ENCODE measurements at places on chromosomes 3 and 15. TPM values are rescaled to one million over a fixed set of nuclear protein-coding genes. Genes with fewer than 3 reads are reported as not detected.
A peak's percentile ranks its signal among the peaks of the same experiment; 100 is the strongest.

DNA sequence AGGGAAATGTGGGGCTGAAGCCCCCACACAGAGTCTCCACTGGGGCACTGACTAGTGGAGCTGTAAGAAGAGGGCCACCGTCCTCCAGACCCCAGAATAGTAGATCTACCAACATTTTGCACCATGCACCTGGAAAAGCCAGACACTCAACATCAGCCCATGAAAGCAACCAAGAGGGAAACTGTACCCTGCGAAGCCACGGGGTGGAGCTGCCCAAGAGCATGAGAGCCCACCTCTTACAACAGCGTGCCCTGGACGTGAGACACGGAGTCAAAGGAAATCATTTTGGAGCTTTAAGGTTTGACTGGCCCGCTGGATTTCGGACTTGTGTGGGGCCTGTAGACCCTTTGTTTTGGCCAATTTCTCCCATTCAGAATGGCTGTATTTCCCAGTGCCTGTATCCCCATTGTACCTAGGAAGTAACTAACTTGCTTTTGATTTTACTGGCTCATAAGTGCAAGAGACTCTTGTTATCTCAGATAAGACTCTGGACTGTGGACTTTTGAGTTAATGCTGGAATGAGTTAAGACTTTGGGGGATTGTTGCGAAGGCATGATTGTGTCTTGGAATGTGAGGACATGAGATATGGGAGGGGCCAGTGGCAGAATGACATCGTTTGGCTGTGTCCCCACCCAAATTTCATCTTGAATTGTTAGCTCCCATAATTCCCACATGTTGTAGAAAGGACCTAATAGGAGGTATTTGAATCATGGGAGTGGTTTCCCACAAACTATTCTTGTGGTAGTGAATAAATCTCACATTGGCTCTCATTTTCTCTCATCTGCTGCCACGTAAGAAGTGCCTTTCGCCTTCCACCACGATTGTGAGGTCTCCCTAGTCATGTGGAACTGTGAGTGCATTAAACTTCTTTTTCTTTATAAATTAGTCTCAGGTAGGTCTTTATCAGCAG, 105.8 kb downstream of the CBLB start:
- H3K4me3 ChIP-seq = no peak overlapping the region
- no peak overlapping the region for H3K27ac ChIP-seq
- H3K4me1 ChIP-seq = no peaks in the 10 kb centered on the region

GRCh38 chr3:46852839-46853355, 10.3 kb downstream of the MYL3 start:
- no peaks in the 10 kb centered on the region for H3K27me3 ChIP-seq
- H3K4me3 ChIP-seq = no peak overlapping the region
- 0 out of 2 replicates have a peak, but pooled peaks cover 2% of the 10 kb centered on the region for H3K4me1 ChIP-seq
- no peaks in the 10 kb centered on the region for H3K36me3 ChIP-seq
- no peak overlapping the region for H3K27ac ChIP-seq

- H3K4me3 ChIP-seq = no peak overlapping the region
- H3K4me1 ChIP-seq = no peaks in the 10 kb centered on the region
- DNase-seq = no peak
- no peaks in the 10 kb centered on the region for H3K36me3 ChIP-seq
Measured at GRCh38 chr15:39369768-39370167, 211.1 kb upstream of the THBS1 start.

- H3K4me3 ChIP-seq = no peak overlapping the region
- no peaks in the 10 kb centered on the region for H3K27me3 ChIP-seq
- no peaks in the 10 kb centered on the region for H3K36me3 ChIP-seq
- H3K4me1 ChIP-seq = peaks cover 26% of the 10 kb centered on the region
- H3K27ac ChIP-seq = peak overlapping the region; percentile 74
Measured at GRCh38 chr3:57951066-57951882, 56.9 kb upstream of the FLNB start.

GRCh38 chr3:97949743-97950142, 22.5 kb downstream of the RIOX2 start:
- no peak overlapping the region for H3K27ac ChIP-seq
- H3K4me1 ChIP-seq = no peaks in the 10 kb centered on the region
- no peak for DNase-seq
- H3K27me3 ChIP-seq = no peaks in the 10 kb centered on the region

DNA sequence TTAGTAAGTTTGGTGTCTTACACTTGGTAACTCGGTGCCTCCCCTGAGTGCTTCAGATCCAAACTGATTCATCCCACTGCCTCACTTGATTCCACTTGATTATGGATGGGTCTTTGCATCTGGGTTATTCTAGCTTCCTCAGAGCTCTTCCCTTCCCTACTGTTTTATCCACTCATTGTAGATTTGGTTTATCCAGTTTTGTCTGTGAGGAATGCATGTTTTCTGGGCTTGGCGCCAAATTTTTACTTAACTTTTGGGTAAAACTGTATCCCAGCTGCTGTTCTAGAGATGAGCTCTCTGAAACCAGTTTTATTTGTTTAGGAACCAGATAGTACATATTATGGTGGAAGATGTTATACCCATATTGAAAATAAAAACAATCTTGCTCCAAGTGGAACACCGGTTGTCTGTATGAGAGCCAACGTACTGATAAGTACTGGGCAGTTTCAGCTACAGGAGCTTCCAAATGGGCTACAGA, 20.9 kb downstream of the RAD54L2 start:
- H3K4me1 ChIP-seq = peaks cover 11% of the 10 kb centered on the region
- H3K36me3 ChIP-seq = peaks cover 2% of the 10 kb centered on the region
- DNase-seq = peak; percentile 71
- no peak overlapping the region for H3K27ac ChIP-seq

- no peak for DNase-seq
- no peak overlapping the region for H3K4me3 ChIP-seq
Measured at GRCh38 chr3:73404435-73404834, 220.3 kb downstream of the PDZRN3 start.

- DNase-seq = no peak
- no peak overlapping the region for H3K4me3 ChIP-seq
- no peaks in the 10 kb centered on the region for H3K4me1 ChIP-seq
- H3K36me3 ChIP-seq = no peaks in the 10 kb centered on the region
Measured at GRCh38 chr15:98440917-98441316, 207.4 kb upstream of the IGF1R start.

GRCh38 chr15:33204926-33205325, 10.4 kb upstream of the FMN1 start:
- H3K36me3 ChIP-seq = no peaks in the 10 kb centered on the region
- no peaks in the 10 kb centered on the region for H3K27me3 ChIP-seq
- H3K4me3 ChIP-seq = no peak overlapping the region
- H3K27ac ChIP-seq = no peak overlapping the region

- no peaks in the 10 kb centered on the region for H3K27me3 ChIP-seq
- H3K36me3 ChIP-seq = no peaks in the 10 kb centered on the region
- H3K4me3 ChIP-seq = no peak overlapping the region
- DNase-seq = peak; percentile 26
- H3K4me1 ChIP-seq = peaks cover 20% of the 10 kb centered on the region
Measured at GRCh38 chr3:185401319-185401955, 38.5 kb downstream of the MAP3K13 start.

GRCh38 chr3:184144505-184144904, 9.3 kb downstream of the EIF2B5 start:
- no peak overlapping the region for H3K4me3 ChIP-seq
- peaks cover 8% of the 10 kb centered on the region for H3K4me1 ChIP-seq
- H3K27me3 ChIP-seq = no peaks in the 10 kb centered on the region
- peaks cover 40% of the 10 kb centered on the region for H3K36me3 ChIP-seq
- no peak for DNase-seq

GRCh38 chr3:34002569-34003100, 204.2 kb downstream of the PDCD6IP start:
- H3K27me3 ChIP-seq = no peaks in the 10 kb centered on the region
- no peak overlapping the region for H3K4me3 ChIP-seq
- H3K27ac ChIP-seq = no peak overlapping the region

DNA sequence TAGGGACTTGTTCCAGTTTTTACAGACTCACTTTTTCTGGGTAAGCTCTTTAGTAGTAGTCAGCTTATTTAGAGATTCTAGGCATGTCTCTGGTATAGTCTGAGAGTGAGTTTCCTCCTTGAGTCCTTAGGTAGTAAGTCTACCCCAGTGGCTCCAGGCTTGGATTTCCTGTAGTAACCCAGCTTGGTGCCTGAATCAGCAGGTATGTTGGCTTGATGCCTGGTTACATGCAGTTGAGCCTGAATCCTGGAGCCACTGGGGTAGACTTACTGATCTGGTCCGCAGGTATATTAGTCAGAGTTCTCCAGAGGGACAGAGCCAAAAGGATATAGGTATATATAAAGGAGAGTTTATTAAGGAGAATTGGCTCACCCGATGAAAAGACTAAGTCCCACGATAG, 85.8 kb upstream of the RBMS3 start:
- DNase-seq = no peak
- H3K27ac ChIP-seq = no peak overlapping the region
- H3K27me3 ChIP-seq = no peaks in the 10 kb centered on the region
- no peaks in the 10 kb centered on the region for H3K4me1 ChIP-seq
- no peaks in the 10 kb centered on the region for H3K36me3 ChIP-seq

- DNase-seq = no peak
- H3K4me1 ChIP-seq = no peaks in the 10 kb centered on the region
- H3K36me3 ChIP-seq = no peaks in the 10 kb centered on the region
- H3K27ac ChIP-seq = no peak overlapping the region
- H3K27me3 ChIP-seq = no peaks in the 10 kb centered on the region
Measured at GRCh38 chr3:77526573-77527113, 486.7 kb downstream of the ROBO2 start.

DNA sequence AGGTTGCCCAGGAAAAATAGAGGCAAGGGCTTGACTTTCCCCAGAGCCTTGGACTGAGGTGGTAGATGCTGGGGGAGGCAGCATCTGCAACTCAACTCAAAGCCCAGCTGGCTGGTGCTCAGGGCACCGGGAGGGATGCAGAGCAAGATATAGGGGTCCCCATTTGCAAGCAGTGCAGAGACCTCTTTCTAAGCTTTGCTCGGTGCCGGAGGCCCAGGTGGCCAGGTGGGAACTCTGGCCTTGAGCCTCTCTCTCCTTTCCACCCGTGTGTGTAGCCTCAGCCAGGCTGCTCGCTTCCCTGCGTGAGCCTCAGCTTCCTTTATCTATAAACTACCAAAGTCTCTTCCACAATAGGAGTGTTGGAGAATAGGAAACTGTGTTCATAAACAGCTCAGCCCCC, 36.5 kb downstream of the SLC6A6 start:
- no peaks in the 10 kb centered on the region for H3K36me3 ChIP-seq
- H3K27ac ChIP-seq = no peak overlapping the region
- H3K4me1 ChIP-seq = peaks cover 32% of the 10 kb centered on the region

- H3K27me3 ChIP-seq = 0 out of 2 replicates have a peak, but pooled peaks cover 2% of the 10 kb centered on the region
- no peaks in the 10 kb centered on the region for H3K4me1 ChIP-seq
- H3K36me3 ChIP-seq = no peaks in the 10 kb centered on the region
- H3K4me3 ChIP-seq = no peak overlapping the region
- H3K27ac ChIP-seq = no peak overlapping the region
- no peak for DNase-seq
Measured at GRCh38 chr3:137869022-137869421, 104.9 kb downstream of the SOX14 start.

DNA sequence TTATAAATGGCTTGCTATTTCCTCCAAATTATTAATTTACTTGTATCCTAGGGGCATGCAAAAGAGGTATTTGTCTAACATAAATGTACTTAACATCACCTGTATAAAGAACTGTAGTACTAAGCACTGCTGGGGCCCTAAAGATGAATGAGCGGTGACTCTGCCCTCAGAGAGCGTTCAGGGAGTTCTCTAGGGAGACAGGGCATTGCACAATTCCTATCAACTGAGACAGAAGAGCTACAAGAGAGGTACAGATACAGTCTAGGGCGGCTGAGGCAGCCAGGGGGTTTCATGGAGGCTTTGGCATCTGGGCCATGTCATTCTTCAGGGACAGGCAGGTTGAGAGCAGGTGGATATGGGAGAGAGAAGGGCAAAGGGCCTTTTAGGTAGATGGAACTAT, 39.9 kb upstream of the PARL start:
- H3K27ac ChIP-seq = no peak overlapping the region
- no peak for DNase-seq

DNA sequence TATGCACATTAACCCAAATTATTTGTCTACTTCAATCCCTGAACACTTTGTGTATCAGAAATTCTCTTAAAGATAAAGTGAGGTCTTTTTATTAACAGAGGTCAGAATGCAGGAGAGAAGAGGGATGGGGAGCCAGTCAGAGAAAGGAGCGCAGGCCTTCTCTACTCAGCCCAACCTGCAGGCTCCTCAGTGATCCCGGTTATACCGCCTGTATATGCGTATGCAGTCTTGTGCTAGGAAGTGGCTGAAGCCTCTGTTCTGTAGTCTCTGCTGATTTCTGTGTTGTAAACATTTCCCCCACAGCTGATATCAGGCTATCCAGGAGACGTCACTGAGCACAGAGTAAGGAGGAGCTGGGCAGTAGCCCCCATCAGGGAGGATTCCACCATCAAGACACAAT, 57.9 kb downstream of the ABHD5 start:
- no peak overlapping the region for H3K27ac ChIP-seq
- no peak overlapping the region for H3K4me3 ChIP-seq
- no peaks in the 10 kb centered on the region for H3K36me3 ChIP-seq
- no peaks in the 10 kb centered on the region for H3K27me3 ChIP-seq

DNA sequence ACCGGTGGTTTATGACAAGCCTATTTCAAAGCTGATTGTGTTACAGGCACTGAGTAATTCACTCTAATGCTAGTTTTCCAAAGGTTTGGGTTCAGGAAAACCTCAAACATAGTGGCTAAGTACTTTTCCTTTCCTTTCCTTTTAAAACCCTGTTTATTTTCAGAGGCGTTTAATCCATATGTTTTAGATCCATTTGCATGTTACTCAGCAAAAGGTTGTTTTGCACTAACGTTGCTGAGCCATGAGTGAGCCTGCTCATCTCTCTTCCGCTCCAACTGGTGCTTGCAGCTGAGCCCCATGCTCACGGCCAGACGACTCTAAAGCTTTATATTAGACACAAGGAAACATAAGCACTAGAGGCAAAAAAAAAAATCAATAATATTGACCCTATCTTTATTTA, 9.4 kb downstream of the CEMIP start:
- no peaks in the 10 kb centered on the region for H3K4me1 ChIP-seq
- no peaks in the 10 kb centered on the region for H3K36me3 ChIP-seq
- DNase-seq = no peak
- H3K27ac ChIP-seq = no peak overlapping the region

- H3K27me3 ChIP-seq = no peaks in the 10 kb centered on the region
- no peaks in the 10 kb centered on the region for H3K36me3 ChIP-seq
- H3K4me1 ChIP-seq = peaks cover 21% of the 10 kb centered on the region
- no peak overlapping the region for H3K27ac ChIP-seq
- no peak for DNase-seq
Measured at GRCh38 chr3:53162672-53163443, 1.8 kb downstream of the PRKCD start.

Gene TMEM40
- total RNA-seq = not detected

Gene HIGD2B
- not detected for total RNA-seq

Gene BTLA
- not detected for total RNA-seq

Gene ARID3B
- total RNA-seq = 16.0 TPM

Gene C2CD4A
- total RNA-seq = 0.04 TPM

Gene ATP10A
- 1.7 TPM for total RNA-seq

Gene DUOXA2
- not detected for total RNA-seq

Gene MAN2C1
- total RNA-seq = 50.3 TPM

Gene ERICH6
- not detected for total RNA-seq

Gene TMEM42
- total RNA-seq = 1.6 TPM

Gene PRTG
- total RNA-seq = 50.3 TPM

Gene CCDC191
- not detected for total RNA-seq

Gene CLSTN2
- 9.5 TPM for total RNA-seq

All from SJCRH30 (cell line).